ENCODE measurements at places on chromosomes 4 and X.

DNA sequence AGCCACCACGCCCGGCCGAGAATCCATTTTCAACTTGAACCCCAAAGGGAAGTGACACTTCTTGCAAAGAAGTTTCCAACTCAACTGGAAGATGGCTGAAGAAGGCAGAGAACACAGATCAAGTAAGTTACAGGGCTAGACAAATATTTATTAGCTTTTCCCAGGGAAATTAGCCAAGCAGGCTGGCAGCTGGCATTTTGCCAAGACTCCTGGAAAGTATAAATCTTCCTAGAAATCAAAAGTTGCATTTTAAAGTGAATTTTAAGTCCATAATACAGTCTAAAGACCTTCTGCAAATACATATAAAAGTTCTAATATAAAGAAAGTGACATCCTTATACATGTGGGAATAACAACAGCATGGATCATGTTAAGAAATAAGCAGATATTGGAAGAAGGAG is 3.4 kb upstream of the MRPL1 start:
- no peak for DNase-seq

DNA sequence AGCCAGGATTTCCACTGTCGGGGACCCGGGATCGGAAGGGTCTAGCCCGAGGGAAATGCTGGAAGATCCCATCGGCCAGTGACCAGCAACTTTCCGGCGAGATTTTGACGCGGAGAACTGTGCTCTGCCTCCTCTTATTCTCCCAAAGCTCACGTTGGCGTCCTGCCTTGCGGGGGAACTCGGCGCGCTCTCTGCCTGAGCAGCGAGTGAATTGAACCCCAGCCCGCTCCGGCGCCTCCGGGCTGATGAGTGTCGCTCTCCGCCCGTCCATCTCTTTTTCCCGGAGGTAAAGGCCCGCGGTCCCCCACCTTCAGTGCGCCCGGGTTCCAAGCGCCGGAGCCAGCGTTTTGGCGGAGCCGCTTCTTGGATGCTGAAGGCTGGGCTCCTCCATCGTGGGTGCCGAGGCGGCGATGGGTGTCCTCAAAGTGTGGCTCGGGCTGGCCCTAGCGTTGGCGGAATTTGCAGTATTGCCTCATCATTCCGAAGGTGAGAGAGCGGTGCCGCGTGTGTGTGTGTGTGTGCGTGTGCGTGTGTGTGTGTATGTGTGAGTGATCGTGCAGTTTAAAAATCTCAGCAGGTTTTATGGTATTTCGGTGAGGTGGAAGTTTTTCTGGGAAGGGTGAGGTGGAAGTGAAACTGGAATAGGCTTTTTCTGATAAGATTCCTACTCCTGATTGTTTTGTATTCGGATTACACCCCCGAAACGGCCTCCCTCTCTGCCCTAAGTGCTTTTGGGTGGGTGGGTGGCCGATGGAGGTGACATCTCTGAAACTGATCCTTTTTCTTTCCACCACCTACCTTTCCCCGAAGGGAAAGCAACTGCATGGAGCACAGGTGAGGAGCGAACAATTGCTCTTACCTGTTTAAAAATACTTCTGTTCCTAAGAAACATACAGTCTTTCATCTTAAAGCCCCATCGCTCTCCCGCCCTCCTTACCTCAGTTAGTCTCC is 752 bp downstream of the FRAS1 start:
- DNase-seq = no peak

DNA sequence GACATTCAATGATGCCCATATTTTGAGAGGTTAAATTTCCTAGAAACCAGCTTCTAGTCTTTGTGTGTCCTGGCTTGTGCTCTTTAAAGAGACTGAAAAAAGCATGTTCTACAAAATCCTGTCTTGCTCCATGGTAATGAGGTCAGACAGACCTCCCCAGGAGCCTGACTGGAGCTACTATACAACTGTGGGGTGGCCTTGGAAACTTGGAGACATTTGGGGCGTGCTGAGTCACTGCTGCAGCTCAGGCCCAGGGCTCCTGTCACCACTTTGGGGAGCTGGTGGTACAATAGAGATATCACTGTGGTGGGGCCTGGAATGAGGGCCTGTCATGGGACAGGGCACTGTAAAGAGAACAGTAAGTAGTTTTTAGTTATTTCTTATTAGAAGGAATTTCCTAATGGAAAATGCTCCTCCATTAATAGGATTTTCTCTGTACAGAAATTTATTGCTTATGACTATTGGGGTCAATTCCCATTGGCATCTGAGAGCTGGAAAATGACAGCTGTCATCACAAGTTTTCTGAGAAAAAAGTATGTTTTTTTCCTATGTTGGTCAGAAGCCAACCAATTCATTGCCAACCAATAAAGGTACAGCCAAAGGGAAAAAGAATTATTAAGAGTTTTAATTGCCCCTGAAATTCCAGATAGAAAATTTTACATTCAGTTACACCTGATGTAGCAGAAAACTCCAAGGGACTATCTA is 207.4 kb upstream of the JADE1 start:
- no peak for DNase-seq

- DNase-seq = no peak
These were observed 2.1 kb downstream of the AMBN start for GRCh38 chr4:70594196-70594595.

GRCh38 chr4:152970102-152970820 is 34.1 kb downstream of the FHDC1 start:
- no peak for DNase-seq

Measured in stimulated activated CD8-positive, alpha-beta memory T cell treated with anti-CD3 and anti-CD28 coated beads, Interleukin-15, amount 100 ng/mL, for 4 hours (primary cell).